Activated CD4-positive, alpha-beta memory T cell treated with anti-CD3 and anti-CD28 coated beads for 36 hours (primary cell): ENCODE measurements at places on chromosomes 11 and 22. TPM values are rescaled to one million over a fixed set of nuclear protein-coding genes. Genes with fewer than 3 reads are reported as not detected.

ARHGAP42 gene
- total RNA-seq, result not detected

SAA1 gene
- total RNA-seq, result not detected

CCDC89 gene
- not detected for total RNA-seq

GAL gene
- total RNA-seq, result 0.97 TPM

XPNPEP3 gene
- 19.4 TPM for total RNA-seq

MS4A3 gene
- total RNA-seq, result not detected
